Aorta (tissue), 5 donors: ENCODE measurements at places on chromosomes 4 and X. TPM values are rescaled to one million over a fixed set of nuclear protein-coding genes. Genes with fewer than 3 reads are reported as not detected.

DNA sequence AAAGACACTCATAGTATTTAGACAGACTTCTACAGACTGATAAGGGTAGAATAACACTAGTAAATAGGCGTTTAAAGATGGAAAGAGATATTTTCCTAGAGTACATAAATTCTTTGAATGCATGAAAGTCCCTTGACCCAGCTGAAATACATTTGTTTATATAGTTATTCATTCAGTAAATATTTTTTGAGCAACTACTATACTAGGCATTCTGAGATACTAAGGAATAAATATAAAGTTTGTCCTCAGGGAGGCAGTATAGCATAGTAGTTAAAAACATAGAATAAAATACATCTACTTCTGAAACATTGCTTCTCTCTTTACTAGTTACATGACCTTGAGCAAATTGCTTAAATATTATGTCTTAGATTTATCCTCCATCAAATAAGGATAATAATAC lies 27.4 kb downstream of the HMGN5 start:
- no peak for DNase-seq

DNA sequence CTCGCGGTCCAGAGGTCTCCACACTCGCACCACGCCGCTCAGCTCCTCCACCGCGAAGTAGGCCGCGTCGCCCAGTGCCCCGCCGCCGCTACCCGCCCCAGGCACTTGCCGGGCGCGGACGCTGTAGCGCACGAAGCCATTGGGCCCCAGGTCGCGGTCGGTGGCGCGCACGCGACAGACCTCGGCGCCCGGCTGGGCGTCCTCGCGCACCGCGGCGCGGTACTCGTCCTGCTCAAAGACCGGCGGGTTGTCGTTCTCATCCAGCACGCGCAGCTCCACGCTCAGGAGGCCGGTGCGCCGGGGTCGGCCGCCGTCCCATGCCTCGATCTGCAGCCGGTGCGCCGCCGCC lies 1.4 kb downstream of the DCHS2 start:
- no peak for DNase-seq

DNA sequence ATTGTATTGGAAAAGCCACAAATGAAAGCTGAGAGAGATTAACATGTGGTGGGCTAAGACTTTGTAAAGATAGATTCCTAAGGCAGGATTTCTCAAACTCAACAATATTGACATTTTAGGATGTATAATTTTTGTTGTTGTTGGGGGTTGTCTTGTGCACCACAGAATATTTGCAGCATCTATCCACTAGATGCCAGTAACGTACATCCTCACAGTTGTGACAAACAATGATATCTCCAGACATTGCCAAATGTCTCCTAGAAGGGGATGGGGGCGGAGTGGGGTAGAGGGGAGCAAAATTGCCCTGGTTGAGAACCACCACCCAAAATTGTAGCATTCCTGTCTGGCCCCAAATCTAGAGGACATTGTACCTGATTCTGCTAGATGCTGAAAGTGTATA lies 14.7 kb upstream of the CBR4 start:
- DNase-seq: no peak

The TIGD2 gene
- total RNA-seq: 2.2 TPM

The ZNF595 gene
- total RNA-seq: 25.4 TPM
